ENCODE measurements at places on chromosomes 6 and 20. TPM values are rescaled to one million over a fixed set of nuclear protein-coding genes. Genes with fewer than 3 reads are reported as not detected.

The LRFN2 gene
- 0.11 TPM for total RNA-seq

The PRICKLE4 gene
- 3.1 TPM for total RNA-seq

The LIN28B gene
- total RNA-seq: 0.37 TPM

The HMGCLL1 gene
- total RNA-seq: 14.6 TPM

The GJA1 gene
- total RNA-seq: 160 TPM

The BMP7 gene
- 12.1 TPM for total RNA-seq

The HSPA1A gene
- total RNA-seq: 152 TPM

The CTAGE9 gene
- total RNA-seq: not detected

The SUPT3H gene
- total RNA-seq: 12.5 TPM

The UNC93A gene
- total RNA-seq: not detected

The FRK gene
- total RNA-seq: 7.3 TPM

The SPATA25 gene
- total RNA-seq: 1.7 TPM

The SMOC2 gene
- total RNA-seq: 61.1 TPM

The THEMIS gene
- 0.26 TPM for total RNA-seq

The MYL9 gene
- 42.6 TPM for total RNA-seq

The SEL1L2 gene
- 1.9 TPM for total RNA-seq

The SMIM26 gene
- 60.9 TPM for total RNA-seq

The FAM162B gene
- total RNA-seq: 12.0 TPM

The GJA10 gene
- not detected for total RNA-seq

The KHDC1 gene
- 2.6 TPM for total RNA-seq

The ATAT1 gene
- 9.4 TPM for total RNA-seq

The PRKN gene
- total RNA-seq: 6.5 TPM

The CENPW gene
- total RNA-seq: 5.4 TPM

The FAM209B gene
- not detected for total RNA-seq

The TNNC2 gene
- 23.2 TPM for total RNA-seq

The DSE gene
- total RNA-seq: 76.5 TPM

The ME1 gene
- total RNA-seq: 12.3 TPM

The PXDC1 gene
- total RNA-seq: 26.6 TPM

The TMC2 gene
- 0.16 TPM for total RNA-seq

The HLA-DQA1 gene
- total RNA-seq: 16.0 TPM

The BACH2 gene
- total RNA-seq: 7.5 TPM

The MOCS3 gene
- total RNA-seq: 4.9 TPM

The ANKRD6 gene
- 29.2 TPM for total RNA-seq

The GRM1 gene
- total RNA-seq: 0.16 TPM

The IL17F gene
- total RNA-seq: not detected

The SPAG4 gene
- 1.6 TPM for total RNA-seq

The ROS1 gene
- total RNA-seq: not detected

The EYA4 gene
- total RNA-seq: 20.9 TPM

The SYCP2 gene
- 6.7 TPM for total RNA-seq

The DACT2 gene
- 4.0 TPM for total RNA-seq

The FAM83D gene
- total RNA-seq: 11.4 TPM

The C6orf58 gene
- total RNA-seq: not detected

The GHRH gene
- total RNA-seq: not detected

The LY6G6C gene
- total RNA-seq: not detected

The CRIP3 gene
- total RNA-seq: 3.9 TPM

The HRH3 gene
- 0.16 TPM for total RNA-seq

The ID4 gene
- 102 TPM for total RNA-seq

The MUCL3 gene
- not detected for total RNA-seq

The TPBG gene
- 27.0 TPM for total RNA-seq

The MDFI gene
- total RNA-seq: 32.6 TPM

All from urinary bladder (tissue), 4 donors.